Fibroblast of the conjunctiva (primary cell): ENCODE measurements at places on chromosomes 5 and 9.

DNA sequence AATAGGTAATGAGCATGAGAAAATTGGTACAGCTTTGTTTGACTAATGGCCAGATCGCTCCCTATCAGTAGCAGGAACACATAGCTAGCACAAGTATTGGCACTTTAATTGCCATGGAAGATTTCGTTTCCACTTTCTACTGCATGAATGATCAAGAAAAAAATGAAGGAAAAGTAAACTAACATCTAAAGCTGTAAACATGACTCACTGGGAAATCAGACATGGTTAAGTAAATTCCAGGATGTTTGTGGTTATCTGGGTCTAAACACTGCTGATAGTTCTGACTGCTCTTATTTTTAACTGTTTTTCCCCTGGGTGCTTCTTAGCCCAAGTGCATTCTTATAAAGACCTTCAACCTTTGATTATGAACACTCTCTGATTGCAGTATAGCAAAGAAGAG is 388.9 kb downstream of the NR2F1-AS1 start:
- DNase-seq, result peak; percentile 22

GRCh38 chr5:146832985-146833732 is 45.4 kb downstream of the PPP2R2B start:
- no peak for DNase-seq

DNA sequence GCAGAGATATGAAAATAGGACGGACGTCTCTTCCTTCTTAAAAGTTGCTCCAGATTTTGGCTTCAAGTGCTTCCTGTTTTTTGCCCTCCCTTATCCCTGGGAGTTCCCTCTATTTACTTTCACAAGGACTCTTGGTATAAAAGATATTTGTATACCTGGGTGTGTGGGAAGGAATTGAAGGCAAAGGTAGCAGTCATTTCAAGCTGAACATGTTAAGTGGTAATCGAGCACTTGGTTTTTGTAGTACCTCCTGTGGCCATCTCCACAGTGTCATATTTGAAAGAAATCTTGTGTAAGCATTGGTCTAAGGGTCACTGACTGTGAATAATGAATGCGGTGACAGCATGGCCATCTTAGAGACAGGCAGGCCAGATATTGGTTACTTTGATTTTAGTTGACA is 593.6 kb downstream of the MTRR start:
- no peak for DNase-seq

DNA sequence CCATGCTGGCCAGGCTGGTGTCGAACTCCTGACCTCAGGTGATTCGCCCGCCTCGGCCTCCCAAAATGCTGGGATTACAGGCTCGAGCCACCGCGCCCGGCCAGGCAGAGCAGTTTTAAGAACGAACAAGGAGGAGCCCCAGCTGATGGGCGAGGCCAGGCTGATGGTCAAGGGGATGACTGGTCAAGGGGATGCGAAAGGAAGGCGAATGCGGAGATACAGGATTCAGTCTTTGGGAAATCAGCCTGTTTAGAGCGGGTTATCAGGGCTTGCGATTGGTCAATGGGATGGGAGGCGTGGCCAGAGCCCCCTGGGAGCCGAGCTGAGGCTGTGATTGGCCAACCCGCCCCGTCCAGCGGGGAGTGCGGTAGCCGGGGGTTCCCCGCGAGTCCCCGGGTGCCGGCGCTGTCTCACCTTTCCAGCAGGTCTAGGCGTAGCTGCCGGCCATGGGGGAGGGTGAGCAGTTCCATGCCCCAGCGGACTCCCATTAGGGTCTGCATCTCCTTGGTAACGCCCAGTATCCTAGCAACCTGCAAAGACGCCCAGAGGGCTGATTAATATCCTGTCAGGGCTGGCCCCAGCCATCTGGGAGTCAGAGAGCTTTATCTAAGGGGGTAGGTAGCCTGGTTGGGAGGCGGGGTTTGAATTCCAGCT is 7.5 kb upstream of the TOR2A start:
- peak; percentile 77 for DNase-seq

DNA sequence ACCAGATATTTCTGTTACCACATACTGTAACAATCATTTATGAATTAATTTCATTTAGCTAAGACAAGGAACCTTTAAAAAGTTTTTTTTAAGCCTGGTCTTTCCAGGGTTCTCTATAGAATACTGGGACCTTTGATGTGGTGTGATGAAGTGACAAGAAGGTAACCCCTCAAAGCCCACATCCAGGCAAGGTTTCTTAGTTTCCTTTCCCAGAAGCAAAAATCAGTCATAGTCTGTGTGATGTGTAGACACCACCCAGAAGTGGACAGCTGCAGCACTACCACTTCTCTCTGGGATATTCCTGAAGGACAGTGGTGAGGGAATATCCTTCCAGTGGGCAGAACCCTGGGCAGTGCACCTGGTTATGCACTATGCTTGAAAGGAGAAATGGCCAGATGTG is 115.6 kb downstream of the TTC39B start:
- no peak for DNase-seq

GRCh38 chr9:129498451-129499384 is 122.2 kb downstream of the C9orf50 start:
- no peak for DNase-seq

- DNase-seq, result no peak
Observed at GRCh38 chr9:125750627-125751011, 3.4 kb downstream of the PBX3 start.

DNA sequence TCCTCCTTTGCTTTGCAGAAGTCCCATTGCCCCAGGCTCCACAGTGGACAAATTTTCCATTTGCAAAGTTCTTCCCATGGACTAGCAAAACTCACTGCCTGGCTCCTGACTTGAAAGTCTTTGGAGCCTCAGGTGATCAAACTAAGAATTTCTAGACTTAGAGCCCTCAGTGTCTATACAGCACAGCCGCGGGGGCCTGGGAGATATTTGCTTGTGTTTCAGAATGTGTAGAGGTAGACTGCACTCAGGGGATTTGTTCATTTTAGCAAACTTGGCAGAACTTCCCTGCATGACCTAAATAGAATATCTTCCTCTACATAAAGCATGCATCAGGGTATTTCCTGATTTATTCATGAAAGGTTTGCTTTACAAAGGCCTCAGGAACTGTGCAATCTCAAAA is 384.2 kb upstream of the ZNF462 start:
- no peak for DNase-seq

DNA sequence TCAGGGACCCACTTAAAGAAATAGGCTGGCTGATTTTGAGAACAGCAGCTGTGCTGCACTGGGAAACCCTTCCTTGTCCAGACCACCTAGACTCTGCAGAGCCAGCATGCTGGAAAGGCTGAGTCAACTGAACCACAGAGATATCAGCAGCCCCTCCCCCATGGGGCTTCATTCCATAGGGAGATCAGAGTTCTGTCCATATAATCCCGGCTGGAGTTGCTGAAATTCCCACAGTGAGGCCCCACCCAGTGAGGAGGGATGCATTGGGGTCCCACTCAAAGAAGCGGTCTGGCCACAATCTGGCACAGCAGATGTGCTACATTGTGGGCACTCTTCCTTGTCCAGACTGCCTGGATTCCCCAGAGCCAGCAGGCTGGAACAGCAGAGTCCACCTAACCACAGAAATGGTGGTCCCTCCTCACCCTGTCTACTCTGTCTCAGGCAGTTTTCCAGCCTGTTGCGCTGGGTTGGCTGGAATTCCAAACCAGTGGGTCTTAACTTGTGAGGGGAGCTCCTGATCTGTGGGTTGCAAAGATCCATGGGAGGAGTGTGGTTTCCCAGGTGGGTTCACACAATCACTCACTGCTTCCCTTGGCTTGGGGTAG is 127.1 kb downstream of the RNF180 start:
- DNase-seq, result no peak

DNA sequence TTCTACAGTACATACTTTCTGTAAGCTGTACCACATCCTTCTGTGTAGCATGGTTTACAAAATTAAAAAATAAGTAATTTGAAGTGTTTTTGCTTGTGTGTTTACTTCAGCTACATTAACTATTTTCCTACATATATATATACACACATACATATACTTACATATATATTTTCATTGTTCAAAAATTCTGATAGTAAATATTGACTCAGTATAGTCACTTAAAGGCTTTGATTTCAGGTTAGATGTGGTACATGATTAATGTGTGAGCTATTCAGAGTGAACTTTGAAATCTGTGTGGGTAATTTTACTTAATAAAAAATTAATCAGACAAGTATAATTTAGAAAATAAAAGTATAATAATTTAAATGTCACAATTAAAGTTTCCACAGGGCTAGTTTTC is 306.7 kb upstream of the CDH18 start:
- DNase-seq, result no peak

DNA sequence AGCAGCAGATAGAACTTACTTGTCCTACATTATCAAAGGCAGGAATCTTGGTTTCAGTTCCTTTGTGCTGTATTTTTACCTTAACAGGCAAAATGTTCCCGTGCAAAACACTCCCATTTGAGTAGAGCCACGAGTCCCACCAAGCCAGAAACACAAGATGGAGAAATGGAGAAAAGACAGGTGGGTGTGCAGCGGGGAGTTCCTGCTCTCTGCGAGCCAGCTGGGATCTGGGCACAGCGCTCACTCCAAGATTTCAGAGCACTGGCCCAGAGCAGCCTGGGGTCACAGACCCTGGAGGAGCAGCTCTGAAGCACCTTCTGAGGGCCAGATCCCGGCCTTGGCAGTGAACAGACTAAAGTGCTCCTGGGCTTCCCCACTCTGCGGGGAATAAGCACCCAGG is 2.9 kb downstream of the UCK1 start:
- DNase-seq, result no peak

- DNase-seq, result no peak
Observed at GRCh38 chr9:112615584-112616266, 102.2 kb downstream of the INIP start.

DNA sequence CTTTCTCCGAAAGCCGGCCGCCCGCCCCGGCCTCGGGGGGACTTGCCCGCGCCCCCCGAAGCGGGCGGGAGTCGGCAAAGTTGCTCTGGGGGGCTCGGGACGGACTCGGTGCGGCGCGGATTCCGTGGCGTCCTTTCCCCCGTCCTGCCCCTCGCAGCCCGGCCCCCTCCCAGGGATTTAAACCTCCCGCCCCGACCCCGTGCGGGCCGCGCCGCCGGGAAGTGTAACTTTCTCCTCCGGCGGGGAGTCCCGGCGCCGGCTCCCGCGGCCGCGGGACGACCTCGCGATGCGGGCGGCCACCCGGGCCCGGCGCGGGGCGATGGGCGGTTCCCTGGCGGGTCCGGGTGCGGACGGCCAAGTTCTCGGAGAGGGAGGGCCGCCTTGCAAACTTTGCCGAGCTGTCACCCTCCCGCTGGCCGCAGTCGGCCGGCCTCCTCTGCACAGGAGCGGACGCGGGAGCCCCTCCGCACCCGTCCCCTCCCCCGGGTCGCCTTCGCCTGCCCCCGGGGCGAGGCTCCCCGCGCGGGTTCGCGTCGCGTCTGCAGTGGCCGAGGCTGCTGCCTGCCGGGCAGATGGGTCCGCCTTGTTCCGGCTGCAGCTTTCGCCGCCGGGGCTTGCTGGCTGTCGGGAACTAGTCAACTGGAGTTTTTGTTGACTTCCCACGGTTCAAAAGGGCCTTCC is 732 bp downstream of the PBX3 start:
- no peak for DNase-seq

GRCh38 chr5:39428640-39429039 is 3.9 kb upstream of the DAB2 start:
- DNase-seq, result no peak

GRCh38 chr5:73955271-73955846 is 329.4 kb downstream of the ARHGEF28 start:
- DNase-seq, result no peak

- DNase-seq, result no peak
Observed at GRCh38 chr5:34673463-34674125, 17.5 kb downstream of the RAI14 start.

DNA sequence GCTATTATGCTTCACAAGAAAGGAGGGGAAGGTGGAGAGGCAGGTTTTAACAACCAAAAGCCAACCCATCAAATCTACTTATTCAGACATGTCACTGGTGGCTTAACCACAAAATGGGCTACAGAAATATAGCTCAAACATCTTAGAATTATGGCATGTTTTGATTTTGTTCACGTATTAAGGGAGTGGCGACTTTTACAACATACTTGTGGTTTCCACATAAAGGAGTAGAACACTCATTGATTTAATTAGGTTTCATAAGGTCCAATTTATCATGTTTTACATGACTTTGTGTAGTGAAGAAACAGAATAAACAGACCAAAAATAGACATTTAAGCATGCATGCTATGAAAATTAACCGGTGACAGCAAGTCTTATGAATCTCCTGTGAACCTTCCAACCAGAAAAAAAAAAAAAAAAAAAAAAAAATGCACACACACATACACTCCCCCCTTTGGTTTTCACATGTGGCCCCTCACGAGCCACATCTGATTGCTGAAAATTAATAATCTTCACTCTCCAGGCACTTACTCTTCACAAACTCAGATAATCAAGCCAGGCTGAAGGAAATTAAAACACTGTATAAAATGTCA is 5.4 kb downstream of the ZNF608 start:
- DNase-seq, result no peak

DNA sequence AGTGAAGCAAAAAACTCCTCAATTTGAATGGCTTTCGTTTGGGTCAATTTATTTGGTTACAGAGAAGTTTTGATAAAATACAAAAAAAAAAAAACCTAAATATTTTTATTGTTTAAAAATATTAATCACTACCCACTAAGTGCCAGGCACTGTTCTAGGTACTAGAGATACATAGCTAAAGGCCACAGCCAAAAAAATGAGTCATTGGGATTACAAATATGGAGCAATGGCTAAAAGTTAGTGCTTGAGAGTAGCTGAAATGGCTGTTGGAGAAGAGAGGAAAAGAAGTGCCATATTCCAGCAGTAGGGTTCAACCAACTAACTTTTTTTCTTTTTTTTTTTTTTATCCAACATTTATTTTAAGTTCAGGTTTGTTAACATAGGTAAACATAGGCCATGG is 130.1 kb upstream of the PTGER4 start:
- DNase-seq, result no peak

DNA sequence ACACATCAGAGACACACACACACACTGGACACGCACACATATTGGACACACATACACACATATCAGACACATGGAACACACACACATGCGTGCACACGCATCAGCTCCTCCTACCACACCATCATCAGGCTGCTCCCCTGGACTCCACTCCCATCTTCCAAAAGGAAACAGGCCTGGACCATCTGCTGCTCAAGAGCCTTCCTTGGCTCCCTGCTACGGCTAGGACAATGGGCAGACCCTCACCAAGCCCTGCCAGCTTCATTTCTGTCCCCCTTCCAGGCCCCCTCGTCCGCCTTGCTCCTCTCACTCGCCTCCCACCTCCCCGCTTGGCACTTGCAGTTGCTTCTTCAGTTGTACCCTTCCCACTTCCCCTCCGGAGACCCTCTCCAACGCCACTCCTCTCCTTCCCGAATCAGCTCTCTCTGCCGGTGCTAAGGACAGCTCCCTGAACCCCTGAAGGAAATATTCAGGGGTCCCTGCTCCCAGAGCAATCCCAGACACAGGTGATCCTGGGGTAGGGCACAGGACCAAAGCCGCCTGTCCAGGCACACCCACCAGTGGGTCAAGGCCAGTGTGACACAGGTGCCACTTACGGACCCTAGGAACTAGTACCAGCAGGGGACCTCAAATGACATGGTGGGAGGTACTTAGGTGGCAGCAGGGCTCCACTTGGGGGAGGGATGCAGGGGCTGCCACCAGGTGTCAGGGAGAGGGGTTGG is 12.1 kb upstream of the LAMC3 start:
- no peak for DNase-seq

GRCh38 chr9:35746583-35746982 is 2.4 kb downstream of the GBA2 start:
- DNase-seq, result no peak

- no peak for DNase-seq
Observed at GRCh38 chr5:128154943-128155342, 71.4 kb downstream of the SLC12A2 start.

GRCh38 chr5:149028984-149029383 is 33.9 kb downstream of the SH3TC2 start:
- no peak for DNase-seq
